Epithelial cell of proximal tubule (primary cell): ENCODE measurements at places on chromosomes 6 and 20. TPM values are rescaled to one million over a fixed set of nuclear protein-coding genes. Genes with fewer than 3 reads are reported as not detected.

- no peak for DNase-seq
These were observed 59.7 kb downstream of the GPX5 start for GRCh38 chr6:28585335-28585734.

The SLCO4A1 gene
- 48.3 and 57.3 TPM in 2 replicates for total RNA-seq

DNA sequence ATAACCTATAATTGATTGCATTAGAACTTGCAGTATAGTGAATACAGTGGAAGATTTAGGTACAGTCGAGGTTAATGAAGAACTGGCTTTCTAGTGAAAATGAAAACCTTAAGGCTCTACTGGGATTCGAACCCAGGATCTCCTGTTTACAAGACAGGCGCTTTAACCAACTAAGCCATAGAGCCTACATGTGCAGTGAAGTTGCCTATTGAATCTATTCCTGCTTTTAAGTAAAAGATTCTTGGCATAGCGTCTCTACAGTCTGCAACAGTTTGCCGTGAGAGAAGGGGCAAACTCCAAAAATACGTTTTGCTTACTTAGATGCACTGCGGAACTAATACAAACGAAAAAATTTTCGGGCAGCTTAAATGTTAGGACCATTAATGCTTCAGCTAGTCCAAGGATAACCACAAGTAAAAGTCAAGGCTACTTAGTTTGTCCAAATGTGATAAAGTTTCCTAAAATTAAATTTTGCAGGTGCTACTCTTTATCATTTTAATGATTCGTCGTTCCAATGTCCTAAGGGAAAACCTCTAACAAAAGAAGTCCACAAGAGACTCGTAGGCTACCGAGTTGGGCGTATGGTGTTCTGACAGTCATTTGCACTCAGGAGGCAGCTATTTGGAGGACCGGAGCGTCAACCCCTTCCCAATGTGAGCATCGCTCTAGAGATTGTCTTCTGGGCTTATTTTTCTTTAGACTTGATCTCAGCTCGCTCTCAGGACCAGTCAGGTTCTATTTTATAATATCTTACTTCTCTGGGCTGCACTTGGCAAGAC lies 31.3 kb upstream of the ZSCAN23 start:
- DNase-seq: peak; percentile 69

- DNase-seq: no peak
These were observed 88.9 kb downstream of the SLC16A10 start for GRCh38 chr6:111176038-111176759.

- DNase-seq: no peak
These were observed 40.8 kb downstream of the NT5E start for GRCh38 chr6:85490516-85491248.

- DNase-seq: no peak
These were observed 22.2 kb upstream of the POU3F2 start for GRCh38 chr6:98812220-98812619.

The CALHM4 gene
- total RNA-seq: not detected in 2 replicates

- no peak for DNase-seq
These were observed 47.6 kb upstream of the NOTCH4 start for GRCh38 chr6:32271429-32271828.

- no peak for DNase-seq
These were observed 61.0 kb downstream of the UST start for GRCh38 chr6:148807784-148808183.

The KIAA0408 gene
- total RNA-seq: 2.0 and 3.1 TPM in 2 replicates

The WFDC10B gene
- total RNA-seq: not detected in 2 replicates

DNA sequence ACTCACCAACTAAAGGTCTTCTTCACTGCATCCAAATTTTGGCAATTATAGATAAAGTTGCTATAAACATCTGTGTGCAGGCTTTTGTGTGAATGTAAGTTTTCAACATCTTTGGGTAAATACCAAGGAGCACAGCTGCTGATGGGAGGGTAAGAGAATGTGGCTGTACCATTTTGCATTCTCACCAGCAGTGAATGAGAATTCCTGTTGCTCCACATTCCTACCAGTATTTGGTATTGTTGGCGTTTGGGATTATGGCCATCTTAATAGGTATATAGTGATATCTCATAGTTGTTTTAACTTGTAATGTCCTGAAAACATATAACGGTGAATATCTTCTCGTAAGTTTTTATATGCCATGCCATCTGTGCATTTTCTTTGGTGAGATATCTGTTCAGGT lies 69.3 kb downstream of the ILRUN start:
- no peak for DNase-seq

- no peak for DNase-seq
These were observed 225.7 kb upstream of the TENT5A start for GRCh38 chr6:81978230-81978629.

The SLC4A11 gene
- total RNA-seq: 3.6 and 5.1 TPM in 2 replicates

GRCh38 chr20:36924167-36925045 lies 27.1 kb downstream of the SAMHD1 start:
- DNase-seq: no peak

DNA sequence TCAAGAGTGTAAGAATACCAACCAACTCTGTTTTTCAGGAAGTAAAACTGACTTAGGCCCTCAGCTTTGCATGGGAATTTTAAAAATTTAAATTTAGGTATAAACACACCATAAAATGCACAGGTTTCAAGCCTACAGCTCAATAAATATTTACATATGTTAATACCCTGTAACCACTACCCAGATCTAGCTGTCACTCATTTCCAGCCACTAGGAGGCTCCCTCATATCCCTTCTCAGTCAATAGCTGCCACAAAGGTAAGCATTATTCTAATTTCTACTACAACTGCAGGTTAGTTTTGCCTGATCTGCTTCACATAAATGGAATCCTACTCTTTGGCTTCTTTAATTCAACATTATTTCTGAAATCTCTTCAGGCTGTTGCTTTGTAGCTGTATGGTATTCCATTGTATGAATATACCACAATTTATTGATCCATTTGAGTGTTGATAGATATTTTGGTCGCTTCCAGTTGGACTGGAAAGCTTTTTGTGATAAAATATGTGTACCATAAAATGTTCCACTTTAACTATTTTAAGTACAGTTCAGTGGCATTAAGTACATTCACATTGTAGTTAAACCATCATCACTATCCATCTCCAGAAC lies 32.5 kb upstream of the MEI4 start:
- no peak for DNase-seq

DNA sequence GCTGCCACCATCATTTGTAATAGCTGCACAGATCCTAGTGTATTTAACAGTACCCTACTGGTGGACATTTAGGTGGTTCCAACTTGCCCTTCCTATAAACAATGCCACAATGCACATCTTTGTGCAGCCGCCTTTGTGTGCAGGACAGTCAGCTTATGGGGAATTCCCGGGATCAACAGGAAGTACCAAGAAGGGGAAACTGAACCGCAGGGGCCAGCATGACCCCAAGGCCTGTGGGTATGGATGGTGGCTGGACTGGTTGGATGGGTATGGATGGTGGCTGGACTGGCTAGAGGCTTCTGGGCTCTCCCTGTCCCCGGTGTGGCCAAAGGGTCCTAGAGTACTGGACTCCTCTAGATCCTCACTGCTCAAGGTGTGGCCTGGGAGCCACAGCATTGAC lies 46.7 kb downstream of the CEBPB start:
- DNase-seq: no peak

The TNFRSF21 gene
- 48.1 and 61.3 TPM in 2 replicates for total RNA-seq

DNA sequence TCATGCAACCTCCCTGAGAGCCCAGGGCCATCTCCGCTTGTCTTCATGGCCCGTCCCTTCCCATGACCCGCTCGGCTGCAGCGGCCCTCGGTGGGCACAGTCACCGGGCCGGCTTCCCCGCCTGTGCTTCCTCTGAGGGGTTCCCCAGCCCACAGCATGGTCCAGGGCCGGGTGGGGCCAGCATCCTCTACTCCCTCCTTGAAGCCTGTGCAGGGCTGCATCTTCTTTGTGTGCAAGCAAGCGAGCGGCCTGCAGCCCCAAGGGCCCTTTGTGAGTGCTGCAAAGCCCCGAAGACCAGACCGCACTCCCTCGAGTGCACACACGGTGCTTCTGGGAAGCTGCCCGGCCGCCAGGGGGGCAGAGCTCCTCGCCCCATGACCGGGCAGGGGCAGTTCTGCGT lies 265.8 kb downstream of the TAF4 start:
- no peak for DNase-seq

DNA sequence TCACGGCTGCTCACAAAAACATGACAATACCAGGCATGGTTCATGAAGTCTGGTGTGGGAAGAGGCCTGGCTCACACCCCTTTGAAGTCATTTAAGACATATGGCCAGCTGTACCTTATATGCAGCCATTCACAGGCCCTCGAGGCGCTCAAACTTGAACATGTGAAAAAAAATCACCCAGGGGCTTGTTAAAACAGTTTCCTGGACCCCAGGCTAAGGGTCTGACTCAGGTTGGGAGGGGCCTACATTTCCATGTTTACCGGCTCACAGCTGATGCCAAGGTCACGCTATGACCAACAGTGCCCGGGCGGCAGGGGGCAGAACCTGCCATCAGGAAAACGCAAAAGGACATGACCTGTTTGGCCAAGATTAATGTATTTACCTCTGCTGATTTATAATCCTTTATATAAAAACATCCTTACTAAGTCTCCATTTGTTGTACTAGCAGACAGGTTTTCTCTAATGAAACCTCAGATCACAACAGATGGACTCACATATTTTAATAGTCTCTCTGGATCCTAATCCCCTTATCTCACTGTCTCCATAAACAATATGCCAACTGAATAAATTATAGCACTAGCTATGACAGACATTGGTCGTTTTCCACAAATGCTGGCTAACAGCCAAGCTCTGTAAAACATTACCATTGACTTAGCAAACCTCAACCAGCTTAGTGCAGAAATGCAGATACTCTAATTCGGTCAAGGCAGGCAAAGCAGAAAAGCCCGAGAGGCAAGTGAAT lies 19.9 kb downstream of the EZR start:
- DNase-seq: no peak

The RFX6 gene
- total RNA-seq: not detected in 2 replicates

DNA sequence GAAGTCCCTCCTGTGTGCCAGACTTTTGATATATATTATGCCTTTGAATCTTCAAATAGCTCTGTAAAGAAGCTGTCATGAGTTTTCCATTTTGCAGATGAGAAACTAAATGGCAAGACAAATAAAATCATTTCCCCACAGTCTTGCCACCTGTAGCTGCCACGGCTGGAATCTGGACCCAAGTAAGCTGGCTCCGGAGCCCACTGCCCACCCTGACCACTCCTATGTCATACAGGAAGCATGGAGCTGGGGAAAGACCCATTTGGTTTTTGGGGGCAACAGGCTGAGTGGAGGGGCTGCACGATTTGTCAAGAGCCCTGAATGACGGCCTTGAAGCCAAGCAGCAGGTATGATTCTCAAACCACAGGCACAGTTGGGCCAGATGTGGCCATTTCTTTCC lies 10.0 kb upstream of the SIRPA start:
- DNase-seq: no peak

DNA sequence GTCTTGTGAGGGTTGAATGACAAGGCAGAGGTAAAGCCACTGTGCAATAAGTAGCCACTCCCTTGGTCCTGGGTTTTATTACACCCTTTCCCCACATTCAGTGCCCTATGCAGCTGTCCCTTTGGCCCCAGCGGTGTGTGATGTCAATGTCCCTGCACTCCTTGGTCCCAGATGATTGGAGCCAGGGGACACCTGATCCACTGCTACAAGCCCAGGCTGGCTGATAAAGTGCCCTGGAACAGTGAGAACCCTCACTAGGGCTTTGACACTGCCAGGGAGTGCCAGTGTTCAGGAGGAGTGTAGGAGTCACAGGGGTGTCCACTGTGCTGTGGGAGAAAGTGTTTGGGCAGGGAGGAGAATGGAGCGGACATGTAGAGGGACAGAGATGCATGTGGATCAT lies 30.4 kb downstream of the GABRR1 start:
- no peak for DNase-seq

DNA sequence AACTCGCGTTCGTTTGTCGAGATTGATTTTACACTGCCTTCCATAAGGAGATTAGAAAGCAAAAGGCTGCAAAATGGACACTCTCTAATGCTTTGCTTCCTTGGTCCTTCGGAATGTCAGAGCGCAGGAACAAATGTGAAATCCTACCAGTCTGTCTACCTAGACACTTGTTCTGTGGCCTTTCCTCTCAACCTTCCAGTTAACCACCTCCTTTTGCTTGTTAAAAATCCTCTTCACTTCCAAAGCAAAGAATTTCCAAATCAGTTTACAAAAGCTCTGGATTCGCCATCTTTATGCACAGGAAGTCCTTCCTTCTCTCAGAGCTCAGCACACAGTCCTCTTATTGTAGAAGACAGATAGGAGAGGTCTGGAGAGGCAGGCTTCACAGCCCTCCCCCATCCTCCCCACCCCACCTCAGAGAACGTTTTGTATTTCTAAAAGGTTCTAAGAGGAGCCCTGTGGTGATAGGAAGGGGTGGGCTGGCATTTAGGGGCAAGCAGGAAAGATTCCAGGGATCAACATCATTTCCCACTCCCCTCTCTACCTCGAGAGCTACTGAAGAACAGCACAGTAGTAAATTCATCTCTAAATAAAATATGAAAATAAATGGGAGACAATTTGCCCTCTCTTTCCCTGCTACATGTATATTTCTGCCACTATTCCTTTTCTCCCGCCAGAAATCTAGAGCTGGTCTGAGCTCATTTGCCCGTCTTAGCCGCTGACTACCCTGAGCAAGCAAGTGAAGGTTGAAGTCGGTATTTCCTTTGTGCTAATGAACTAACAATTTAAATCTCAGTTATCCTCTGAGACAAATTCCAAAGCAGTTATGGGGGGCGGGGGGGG lies 18.9 kb downstream of the TFAP2A start:
- DNase-seq: no peak

The HRH3 gene
- total RNA-seq: not detected in 2 replicates

DNA sequence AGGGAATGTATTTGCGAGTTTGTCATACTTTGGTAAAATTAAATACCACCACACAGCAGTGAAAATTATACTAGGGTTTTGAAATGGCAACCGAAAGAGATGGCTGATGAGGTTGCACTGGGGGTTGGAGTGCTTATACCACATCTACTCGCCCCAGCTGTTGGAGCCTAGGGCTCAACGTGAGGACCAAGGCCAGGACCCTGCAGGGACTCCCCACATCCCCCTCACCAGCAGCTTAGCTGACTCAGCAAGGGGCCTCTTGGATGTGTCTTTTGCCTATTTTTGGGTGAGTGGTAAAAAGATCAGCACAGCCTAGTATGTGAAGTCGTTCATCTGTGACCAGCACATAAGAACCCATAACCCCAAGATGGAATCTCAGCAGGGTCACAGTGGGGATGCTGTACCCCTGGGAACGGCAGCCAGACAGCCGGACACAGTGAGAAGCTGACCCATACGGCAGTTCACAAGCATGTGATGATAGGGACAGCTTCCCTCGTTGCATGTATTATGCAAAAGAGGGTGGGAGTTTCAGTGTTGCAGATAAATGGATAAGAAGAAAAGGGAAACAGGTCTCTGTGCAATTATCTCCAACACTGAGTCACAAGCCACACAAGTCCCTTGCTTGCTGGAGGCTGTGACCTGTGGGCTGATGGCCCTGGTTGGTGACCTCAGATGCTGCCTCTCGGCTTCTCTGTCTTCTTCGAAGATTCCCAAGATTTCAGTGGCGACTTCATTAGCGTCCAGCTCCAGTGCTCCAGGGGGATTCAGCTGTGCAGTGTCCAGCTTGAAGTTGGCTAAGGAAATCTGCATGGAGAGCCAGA lies 20.9 kb upstream of the SPO11 start:
- no peak for DNase-seq

DNA sequence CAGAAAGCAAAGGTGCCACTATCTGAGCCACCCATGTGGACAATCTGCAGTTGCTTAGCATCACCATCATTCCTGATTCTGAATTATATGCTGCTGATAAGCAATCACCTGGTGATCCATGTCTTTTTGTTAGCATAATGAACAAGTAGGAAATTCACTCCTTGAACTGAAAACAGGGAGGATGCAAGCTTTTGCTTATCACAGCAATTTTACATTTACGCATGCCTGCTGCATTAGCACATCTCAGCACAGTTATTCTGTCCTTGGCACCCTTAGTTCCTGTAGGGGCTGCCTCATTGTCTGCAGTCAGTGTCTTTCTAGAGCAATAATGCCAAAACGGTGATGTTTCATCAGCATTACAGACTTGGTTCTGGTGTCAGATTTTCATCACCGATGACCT lies 162.6 kb downstream of the KIF16B start:
- DNase-seq: no peak
